T-helper 22 cell (primary cell): ENCODE measurements at places on chromosomes 13 and 19.
A peak's percentile ranks its signal among the peaks of the same experiment; 100 is the strongest.

DNA sequence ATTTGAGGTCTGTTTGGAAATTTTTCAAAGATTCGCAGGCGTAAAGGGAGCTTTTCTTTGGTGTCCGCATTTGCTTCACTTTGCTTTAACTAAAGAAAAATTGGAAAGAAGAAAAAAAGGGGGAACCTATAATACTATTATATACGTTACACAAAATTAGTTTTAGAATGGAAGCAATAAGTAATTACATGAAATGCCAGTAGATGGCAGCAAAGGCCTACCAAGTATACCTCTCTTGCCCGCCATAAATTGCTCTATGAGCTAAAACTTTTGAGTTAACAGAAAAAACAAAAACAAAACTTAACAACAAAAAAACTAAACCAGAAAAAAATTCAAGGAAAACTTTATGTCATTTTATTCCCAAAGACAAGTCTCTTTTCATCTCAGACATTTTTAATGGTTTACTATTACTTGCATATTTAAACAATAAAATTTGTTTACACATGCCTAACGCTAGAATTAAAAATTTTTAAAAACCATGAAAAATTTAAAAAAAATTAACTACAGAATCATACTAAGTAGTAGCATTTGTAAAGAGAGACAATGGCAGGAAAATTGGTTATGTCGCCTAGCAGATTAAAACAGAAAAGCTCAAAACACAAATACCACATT, 271.4 kb downstream of the NALCN start:
- no peak for DNase-seq

GRCh38 chr13:39159846-39160370, 121.7 kb downstream of the NHLRC3 start:
- DNase-seq: no peak

DNA sequence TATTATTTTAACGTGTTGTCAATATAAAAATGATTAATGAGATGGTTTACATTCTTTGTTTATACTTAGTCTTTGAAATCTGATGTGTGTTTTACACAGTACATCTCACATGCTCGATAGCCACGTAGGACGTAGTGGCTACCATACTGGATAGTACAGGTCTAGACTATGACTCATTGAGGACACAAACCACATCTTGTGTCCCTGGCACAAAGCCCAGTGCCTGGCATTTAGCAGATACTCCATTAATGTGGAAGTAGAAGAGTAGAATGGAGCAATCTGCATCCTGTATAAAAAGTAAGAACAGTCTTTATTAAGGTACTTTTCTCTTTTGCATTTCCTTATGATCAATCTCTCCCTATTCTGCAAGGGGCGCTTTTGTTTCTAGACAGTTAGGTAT, 49.0 kb upstream of the FRY start:
- DNase-seq: no peak

DNA sequence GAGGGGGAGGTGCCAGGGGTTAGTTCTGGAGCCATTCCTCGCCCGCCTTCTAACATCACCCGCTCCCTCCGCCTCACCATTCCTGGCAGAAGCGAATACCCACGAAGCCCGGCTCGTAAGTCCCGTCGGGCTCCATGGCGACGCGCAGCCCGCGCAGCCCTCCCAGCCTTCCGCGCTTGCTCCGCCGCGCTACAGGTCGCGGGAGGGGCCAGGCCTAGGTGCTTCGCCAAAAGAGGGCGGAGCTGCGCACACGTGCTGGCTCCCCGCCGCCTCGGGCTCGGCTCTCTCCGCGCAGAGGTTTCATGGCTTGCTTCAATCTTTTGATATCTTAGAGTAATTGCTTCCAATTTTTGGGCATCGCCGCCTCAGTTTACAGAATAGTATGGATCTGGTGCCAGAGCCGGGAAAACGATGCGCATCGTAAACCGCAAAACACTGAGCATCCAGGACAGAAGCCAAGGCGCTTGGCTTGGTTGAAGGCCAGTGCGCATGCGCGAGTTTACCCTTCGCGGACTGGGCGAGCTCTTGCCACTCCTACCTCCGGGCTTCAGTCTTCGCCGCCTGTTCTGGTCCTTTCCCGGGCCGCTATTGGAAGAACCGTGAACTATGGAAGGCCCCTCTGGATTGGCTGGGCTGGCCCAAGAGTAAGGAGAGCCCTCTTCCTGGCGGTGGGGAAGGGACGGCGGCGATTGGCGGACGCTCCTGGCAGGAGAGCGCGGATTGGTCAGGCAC, at the start of gene POLR2I:
Gene POLR2I, minus strand, starts transcription at position 155 of the 732 bp plus-strand sequence. Its CDS starts 19 bp downstream, at position 136.
- DNase-seq: peak; percentile 100

DNA sequence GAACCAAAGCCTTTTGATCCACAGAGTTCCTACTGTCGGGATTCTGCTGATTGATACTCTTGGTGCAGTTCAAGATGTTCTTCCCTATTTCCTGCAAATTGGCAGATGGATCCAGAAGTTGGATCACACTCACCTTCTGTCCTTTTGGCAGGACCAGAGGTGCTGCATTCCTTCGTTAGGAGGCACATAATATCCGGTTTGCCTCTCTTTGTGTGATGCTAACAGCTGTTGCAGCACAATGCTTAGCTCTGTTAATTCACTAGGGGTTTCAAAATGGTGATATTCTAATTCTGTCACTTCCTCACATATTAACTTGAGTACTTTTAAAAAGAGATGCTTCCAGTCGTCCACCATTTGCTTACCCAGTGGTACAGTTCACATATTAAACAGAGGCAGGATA, 15.2 kb upstream of the CHST8 start:
- no peak for DNase-seq

GRCh38 chr13:78499802-78500201, 103.5 kb downstream of the POU4F1 start:
- no peak for DNase-seq

DNA sequence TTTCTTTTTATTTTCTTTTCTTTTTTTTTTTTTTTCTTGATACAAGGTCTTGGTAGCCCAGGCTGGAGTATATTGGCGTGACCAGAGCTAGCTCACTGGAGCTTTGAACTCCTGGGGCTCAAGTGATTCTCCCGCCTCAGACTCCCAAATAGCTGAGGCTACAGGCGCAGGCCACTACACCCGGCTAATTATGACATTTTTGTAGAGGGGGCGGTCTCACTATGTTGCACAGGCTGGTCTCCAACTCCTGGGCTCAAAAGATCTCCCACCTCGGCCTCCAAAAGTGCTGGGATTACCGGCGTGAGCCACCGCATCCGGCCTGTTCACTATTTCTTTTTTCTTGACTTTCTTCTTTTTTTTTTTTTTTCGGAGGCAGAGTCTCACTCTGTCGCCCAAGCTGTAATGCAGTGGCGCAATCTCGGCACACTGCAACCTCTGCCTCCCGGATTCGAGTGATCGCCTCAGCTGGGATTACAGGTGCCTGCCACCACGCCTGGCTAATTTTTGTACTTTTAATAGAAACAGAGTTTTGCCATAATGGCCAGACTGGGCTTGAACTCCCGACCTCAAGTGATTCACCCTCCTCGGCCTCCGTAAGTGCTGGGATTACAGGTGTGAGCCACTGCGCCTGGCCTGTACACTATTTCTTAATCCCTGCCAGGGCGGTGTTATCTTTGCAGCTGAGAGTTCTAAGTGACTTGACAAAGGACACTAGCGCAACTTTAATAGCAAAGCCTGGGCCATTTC, 37.1 kb upstream of the LSM14A start:
- DNase-seq: no peak

- no peak for DNase-seq
These were observed 15.0 kb upstream of the EPSTI1 start for GRCh38 chr13:43006893-43007631.

DNA sequence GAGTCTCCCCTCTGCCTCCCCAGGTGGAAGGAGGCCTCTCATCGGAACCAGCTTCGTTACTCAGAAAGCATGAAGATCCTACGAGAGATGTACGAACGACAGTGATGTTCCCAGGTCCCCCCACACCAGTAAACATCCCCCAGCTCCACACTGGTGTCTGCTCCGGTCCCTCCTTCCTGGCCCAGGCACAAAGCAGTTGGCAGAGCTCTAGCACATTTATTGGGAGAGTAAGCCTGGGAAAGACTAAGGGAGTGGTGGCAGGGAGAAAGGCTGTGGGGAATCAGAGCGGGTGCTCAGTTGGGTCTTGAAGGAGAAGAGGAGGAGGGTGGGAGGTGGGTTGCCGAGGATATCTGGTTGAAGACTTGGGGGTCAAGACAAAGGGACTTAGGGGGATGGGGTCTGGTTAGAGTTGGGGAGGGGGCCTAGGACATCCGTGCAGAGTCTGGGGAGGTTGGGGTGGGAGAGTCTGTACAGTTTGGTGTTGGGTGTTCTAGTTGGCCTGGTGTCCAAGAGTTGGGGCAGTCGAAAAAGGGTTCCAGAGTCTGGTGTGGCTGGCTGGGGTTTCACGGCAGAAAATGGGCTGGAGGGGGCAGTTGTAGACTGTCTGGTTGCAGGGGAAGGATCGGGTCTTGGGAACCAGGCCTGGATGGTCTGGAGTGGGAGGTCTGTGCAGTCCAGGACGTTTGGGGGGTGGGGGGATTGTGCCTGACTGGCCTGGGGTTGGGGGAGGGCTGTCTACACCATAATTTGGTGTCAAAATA, 2.3 kb downstream of the HSPB6 start:
- DNase-seq: no peak

- DNase-seq: peak; percentile 64
These were observed 4.7 kb downstream of the PRR36 start for GRCh38 chr19:7869453-7869909.

DNA sequence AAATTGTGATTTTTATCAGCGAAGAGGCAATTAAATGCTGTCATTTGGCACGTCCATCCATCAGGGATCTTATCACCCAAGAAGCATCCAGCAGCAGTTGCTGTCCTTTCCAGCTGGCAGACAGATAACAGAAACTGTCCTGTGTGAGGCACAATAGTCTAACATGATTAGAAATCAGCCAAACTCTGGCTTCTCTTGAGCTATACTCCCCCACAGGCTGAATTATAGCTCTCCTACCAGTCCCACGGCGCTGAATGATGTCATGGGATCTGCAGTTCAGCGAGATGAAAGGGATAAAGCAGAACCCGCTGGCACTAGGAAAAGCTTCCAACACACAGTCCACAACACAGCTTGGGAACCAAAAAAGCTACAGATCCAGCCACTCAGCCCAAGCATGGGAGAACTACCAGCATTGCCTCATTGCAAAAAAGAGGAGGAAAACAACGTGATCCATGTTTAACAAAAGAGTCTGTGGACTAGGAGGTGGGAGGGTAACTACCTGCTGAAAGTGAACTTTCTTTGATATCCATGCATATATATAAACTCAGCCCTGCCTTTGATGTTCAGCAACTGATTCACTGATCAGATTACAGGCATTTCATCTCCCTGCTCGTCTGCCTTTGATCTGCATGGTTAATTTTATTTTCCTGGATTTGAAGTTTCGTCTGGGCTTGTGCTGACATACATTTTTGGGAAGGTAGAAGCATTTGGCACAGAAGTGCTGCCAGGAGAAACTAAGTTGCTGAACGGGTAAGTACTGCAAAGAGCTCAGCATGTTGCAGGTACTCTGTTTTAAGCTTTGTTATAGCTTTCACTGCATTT, at the start of gene TNFRSF19:
Gene TNFRSF19, plus strand, starts transcription at position 314 of the 822 bp plus-strand sequence. CDS start 19,772 bp downstream, outside the sequence.
- no peak for DNase-seq

GRCh38 chr19:1522838-1523237, 1.0 kb upstream of the PLK5 start:
- no peak for DNase-seq

- no peak for DNase-seq
These were observed 6.5 kb upstream of the HSPH1 start for GRCh38 chr13:31168166-31168565.

- no peak for DNase-seq
These were observed 2.0 kb upstream of the GPR18 start for GRCh38 chr13:99260216-99260615.

- DNase-seq: no peak
These were observed 16.8 kb downstream of the TEX29 start for GRCh38 chr13:111337206-111337605.

DNA sequence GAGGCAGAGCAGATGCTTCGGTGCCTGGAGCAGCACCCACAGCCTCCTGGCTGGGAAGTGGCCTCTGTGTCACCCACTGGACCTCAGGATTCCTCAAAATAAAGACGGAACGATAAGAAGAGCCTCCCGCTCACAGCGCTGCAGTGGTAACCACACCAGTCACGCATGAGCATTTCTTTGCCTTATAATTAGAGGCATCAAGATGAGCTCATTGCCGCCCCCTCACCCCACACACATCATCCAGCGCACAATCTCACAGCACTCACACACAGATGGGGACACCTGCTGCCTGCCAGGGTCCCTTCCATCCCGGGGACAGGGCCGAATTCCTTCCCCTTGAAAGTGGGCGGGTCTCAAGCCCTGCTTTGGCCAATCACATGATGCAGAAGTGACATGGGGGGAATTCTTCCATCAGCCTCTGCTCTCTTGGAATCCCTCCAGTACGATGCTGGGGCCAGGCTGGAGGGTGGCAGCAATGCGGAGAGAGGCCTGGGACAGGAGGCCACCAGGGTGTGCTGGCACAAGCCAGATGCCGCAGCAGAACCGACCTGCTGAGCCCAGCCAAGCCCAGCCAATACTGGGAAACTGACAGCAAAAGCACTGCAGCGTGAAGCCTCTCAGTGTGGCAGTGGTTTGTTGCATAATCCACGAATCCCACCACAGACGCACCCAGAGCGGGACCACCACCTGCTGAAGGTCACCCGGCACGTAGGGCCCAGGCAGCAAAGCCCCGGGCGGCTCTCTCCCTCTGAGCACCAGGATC, 16.0 kb downstream of the PIP5K1C start:
- DNase-seq: no peak

DNA sequence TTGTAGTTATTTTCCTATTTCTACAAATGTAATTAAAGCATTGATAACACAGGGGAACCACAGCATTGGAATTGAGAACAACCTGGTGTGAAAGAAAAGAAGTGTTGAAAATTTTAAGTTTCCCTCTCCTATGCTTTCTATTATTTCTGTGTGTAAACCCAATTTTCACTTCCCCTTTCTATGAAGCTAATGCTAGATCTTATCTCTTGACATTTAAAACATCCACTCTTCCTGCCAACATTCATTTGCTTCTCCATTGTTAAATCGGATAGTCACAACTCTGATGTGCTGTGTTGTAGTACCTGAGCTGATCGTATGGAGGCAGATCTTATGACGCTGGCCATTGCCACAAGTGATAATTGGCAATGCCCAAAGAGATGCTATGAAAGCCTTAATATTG, 203.0 kb downstream of the ITGBL1 start:
- DNase-seq: no peak

DNA sequence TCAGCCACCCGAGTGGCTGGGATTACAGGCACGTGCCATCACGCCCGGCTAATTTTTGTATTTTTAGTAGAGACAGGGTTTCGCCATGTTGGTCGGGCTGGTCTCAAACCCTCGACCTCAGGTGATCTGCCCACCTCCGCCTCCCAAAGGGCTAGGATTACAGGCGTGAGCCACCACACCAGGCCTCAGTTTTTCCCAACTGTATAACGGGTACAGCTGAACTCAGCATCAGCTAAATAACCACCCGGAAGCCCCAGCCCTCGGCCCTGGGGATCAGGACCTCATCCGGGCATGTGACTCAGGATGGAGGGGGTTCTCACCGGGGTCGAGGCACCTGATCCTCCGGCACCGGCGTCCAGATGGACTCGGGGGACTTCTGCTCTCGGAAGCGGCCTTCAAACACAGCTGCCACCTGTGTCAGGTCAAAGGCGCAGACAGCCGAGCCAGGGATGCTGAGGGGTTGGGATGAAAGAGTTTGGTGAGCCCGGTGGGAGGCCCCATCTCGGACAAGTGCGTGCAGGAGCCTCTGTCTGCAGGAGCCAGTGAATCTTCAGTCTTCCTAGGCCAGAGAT, 8.9 kb downstream of the SEMA6B start:
- no peak for DNase-seq
